ENCODE measurements at places on chromosomes 7 and 10.
A peak's percentile ranks its signal among the peaks of the same experiment; 100 is the strongest.

GRCh38 chr10:75650648-75651047, 219.2 kb downstream of the LRMDA start:
- no peak for DNase-seq

GRCh38 chr10:76839276-76839675, 798.3 kb downstream of the KCNMA1 start:
- no peak for DNase-seq

DNA sequence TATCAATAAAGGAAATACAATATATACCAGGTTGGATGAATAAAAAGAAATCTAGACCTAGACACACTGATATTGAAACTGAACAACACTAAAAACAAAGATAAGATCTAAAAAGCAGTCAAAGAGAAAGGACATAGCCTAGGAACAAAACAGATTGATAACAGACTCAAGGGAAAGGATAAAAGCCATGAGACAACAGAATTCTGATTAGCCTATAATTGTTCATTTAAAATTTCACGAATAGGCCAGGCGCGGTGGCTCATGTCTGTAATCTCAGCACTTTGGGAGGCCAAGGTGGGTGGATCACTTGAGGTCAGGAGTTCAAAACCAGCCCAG, 48.4 kb upstream of the FHIP2A start:
- DNase-seq, result no peak

DNA sequence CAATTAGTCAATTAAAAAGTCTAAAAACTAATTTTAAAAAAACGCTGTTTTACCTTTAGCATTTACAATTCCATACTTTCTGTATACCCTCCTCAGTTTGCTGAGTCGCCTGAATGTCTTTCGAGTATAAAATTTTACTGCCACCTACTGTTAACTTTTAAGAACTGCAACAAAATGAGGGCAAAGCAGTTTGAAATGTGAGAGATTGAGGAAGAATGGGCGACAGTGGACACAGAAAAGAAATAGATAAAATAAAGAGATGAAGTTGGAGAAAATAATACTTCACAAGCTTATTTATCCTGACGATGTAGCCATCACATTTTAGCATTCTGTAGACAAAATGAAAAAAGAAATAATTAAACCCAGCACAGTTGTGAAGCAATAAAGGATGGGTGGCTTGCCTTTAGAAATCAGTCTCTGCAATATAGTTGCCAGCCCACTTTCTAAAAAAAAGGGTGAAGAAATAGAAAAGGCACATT, 110.8 kb upstream of the PTN start:
- peak; percentile 20 for DNase-seq

DNA sequence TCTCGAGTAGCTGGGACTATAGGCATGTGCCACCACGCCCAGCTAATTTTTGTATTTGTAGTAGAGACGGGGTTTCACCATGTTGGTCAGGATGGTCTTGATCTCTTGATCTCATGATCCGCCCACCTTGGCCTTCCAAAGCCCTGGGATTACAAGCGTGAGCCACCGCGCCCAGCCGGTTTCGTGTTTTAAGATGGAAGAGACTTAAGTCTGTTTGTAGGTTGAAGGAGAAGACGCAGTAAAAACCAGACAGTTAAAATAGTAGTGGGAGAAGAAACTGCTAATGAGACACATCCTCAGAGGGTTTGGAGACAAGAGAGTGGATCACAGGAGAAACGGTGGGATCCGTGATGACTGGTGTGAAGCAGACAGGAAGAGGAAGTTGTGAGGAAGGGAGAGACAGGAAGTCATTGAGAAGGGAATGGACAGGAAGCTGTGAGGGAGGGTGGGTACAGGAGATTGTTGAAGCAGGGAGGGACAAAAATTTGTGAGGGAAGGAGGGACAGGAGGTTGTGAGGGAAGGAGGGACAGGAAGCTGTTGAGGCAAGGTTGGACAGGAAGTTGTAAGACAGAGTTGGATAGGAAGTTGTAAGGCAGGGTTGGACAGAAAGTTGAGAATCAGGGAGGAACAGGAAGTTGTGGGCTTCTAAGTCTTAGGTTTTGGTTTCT, 115.5 kb downstream of the WDFY4 start:
- DNase-seq, result no peak

All from Panc1 (cell line).